ENCODE measurements at places on chromosomes 7 and 10.
A peak's percentile ranks its signal among the peaks of the same experiment; 100 is the strongest.

DNA sequence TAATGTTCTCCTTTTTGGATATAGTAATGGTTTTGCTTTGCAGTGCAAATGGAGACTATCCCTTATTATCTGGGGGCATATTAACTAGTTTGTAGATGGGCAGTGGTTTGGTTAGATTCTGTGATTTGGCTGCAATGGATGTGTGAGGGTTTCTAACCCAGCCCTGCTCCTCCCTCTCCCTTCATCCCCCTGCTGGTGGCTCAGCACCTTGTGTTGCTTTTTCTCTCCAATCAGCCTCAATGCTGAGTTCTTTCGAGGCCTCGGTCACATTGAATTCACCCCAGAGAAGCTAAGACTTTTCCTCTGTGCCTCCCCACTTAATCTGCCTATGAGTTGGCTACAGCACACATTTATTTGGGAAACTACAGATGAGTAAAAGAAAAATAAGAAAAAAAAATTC lies 120.0 kb downstream of the MALRD1 start:
- DNase-seq, result no peak

DNA sequence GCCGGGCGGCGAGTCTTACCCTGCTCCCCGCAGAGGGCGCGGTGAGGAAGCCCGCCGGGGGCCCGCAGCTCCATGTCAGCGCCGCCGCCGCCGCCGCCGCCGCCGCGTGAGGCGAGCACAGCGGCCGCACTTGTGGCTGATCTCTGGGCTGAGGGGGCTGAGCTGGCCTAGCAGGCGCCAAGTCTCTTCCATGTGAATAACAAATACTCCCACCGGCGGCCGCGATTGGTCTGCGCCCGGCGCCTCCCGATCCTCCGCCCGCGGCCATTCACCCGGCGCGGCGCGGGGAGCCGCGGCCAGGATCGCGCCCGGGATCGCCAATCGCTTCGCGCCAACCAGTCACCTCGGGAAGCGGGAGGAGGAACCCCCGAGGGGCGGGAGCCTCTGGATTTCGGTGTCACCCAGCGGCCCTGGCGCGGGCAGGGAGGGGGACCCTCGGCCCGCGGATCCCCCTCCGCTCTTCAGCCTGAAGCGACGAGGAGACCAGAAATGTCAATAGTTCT lies at the start of gene GRM8:
Gene GRM8 (minus strand): TSS at position 164 of the 503 bp plus-strand sequence.
- DNase-seq, result no peak

GRCh38 chr10:91415816-91416215 lies 5.7 kb downstream of the HECTD2 start:
- no peak for DNase-seq

DNA sequence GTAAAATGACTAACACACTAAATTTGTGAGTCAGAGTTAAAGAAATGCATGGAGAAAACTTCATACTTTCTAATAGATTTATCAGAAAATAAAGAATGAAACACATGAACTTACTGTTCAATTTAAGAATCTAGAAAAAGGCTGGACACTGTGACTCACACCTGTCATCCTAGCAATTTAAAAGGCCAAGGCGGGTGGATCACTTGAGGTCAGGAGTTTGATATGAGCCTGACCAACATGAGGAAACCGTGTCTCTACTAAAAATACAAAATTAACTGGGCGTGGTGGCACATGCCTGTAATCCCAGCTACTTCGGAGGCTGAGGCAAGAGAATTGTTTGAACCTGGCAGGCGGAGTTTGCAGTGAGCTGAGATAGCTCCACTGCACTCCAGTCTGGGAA lies 1106.2 kb upstream of the LRRN3 start:
- DNase-seq, result no peak

DNA sequence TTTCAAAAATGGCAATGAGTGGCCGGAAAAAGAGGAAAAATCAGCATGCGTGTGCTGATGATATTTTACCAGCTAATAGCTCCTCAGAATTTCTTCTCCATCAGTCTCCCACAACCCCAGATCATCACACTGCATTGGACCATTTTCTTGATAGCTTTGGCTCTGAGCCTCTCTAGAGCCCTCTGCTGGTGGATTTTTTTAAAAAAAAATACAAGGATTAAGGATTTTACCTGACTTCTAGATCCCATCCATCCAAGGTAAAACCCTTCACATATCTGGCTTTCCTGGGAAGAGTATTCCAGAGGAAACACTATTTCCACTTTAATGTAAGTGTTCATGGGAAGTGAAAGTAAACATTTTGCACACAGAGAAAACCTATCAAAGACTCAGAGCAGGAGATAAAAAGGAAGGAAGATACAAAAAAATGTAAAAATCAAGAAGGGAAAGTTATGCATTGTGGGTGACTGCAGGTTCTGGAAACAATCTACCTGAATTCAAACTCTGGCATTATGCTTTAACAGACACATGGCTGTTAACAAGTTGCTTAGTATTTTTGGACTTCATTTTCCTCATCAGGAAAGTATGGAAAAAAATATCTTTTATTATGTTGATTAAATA lies 380.9 kb downstream of the LRRTM3 start:
- DNase-seq, result no peak

DNA sequence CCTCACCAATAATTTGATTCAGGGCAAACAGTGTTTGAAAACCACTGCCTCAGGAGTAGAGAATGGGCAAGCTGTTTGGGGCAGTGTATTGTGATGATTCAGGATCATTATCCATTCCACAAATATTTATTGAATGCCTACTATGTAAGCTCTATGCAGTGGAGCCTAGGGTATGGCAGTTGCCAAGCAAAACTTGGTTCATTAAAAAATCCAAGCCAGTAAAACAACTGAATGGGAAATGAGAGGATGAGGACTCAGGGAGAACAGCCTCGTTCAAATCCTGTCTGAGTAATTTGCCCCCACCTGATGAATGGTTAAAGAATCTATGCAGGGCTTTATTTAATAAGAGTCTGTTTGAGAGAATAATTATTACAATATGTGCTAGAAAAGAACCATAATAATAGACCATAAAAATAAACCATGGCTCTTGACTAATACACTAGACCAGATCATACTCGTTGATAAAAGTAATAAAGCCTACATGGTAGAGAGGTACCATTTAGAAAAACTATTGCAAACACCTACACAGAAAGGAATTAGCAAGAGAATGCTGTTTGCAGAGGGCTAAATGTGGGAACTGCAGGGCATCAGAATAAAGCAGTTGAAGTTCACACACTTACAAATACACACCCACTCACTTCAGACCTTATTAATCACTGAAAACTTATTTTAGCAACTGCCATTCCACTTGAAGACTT lies 71.7 kb downstream of the CREB5 start:
- DNase-seq, result no peak

- DNase-seq, result no peak
Measured at GRCh38 chr7:156673454-156673853, 32.9 kb downstream of the RNF32 start.

DNA sequence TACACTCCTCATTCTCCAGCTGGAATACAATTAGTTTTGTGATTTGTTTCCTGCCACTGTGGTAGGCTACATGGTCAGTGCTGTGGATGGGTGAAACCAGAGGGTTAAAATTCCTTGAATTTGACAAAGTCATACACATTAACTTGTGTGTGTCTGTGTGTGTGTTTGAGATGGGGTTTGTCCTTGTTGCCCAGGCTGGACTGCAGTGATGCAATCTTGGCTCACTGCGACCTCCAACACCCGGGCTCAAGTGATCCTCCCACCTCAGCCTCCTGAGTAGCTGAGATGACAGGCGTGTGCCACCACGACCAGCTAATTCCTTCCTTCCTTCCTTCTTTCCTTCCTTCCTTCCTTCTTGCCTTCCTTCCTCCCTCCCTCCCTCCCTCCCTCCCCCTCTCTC lies 24.8 kb upstream of the GIMAP8 start:
- DNase-seq, result no peak

DNA sequence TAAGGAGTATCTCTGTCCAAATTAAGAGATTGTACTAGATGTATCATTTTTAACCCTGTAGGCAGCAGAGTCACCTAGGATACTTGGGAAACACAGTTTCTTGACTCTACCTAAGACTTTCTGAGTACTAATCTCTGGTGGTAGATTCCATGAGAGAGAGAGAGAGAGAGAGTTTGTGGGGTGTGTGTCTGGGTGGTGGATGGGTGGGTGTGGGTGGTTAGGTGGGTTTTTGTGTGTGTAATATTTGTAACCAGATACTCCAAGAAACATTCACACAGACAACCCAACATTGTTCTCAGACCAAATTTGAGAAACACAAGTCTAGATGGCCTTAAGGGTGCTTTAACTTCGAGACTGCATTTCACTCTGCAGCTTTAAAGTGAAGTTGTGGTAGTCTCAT lies 215.2 kb downstream of the PRKG1 start:
- DNase-seq, result no peak

DNA sequence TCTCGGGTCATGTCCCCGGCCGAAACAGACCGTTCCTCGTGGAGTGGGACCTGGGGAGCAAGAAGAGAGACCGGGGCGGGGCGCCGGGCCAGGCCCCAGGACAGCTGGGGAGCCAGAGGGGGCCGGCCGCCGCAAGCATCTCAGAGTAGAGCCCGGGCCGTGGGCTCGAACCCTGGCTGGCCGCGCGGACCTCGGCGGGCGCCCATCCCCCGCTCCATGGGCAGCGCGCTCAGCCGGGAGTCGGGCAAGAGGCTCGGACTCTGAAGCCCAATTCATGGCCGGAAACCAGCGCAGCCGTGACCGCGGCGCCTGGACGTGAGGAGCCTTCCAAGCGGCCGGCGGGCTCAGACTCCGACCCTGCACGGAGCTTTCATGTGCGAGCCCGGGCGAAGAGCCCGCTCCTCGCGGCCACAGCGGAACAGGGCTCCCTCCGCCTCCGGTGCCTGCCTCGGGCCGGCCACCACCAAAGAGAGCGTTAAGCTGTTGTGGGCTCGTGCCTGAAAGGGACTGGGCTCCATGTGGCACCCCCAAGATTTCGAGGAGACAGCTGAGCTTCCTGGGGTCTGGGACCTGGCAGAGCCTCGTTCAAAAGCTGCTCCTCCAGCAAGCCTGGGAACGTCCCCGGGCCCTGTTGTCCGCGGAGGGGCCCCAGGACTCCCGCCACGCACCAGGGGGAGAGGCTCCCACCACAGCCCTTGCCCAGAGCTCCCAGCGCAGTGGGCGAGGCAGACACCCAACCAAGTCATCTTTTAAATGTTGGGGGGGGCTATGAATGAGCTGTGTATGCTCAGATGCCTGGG lies 757 bp upstream of the GRID1 start:
- DNase-seq, result no peak

GRCh38 chr7:15561835-15562234 lies at the start of gene AGMO:
AGMO (minus strand) TSS chr7:15562015.
- DNase-seq, result no peak

DNA sequence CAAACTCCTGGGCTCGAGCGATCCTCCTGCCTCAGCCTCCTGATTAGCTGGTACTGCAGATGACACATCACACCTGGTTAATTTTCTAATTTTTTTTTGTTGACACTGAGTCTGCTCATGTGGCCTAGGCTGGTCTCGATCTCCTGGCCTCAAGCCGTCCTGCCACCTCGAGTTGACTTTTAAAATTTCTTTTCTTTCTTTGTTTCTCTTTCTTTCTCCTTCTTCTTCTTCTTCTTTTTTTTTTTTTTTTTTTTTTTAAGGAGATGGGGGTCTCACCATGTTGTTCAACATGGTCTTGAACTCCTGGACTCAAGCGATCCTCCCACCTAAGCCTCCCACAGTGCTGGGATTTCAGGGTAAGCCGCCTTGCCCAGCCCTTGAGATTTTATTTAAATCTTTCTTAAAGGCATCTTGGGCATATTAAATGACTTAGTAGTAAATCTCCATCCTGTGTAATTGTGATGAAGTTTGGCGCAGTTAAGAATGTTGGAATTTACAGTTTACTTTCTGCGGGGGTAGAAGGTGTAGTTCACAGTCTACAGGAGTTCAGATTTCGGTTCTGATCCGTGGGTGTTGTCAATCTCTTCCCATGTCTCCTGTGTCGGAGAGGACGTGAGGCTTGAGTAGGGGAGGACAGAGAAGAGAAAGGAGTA lies 1.0 kb upstream of the ITGA8 start:
- DNase-seq, result no peak

DNA sequence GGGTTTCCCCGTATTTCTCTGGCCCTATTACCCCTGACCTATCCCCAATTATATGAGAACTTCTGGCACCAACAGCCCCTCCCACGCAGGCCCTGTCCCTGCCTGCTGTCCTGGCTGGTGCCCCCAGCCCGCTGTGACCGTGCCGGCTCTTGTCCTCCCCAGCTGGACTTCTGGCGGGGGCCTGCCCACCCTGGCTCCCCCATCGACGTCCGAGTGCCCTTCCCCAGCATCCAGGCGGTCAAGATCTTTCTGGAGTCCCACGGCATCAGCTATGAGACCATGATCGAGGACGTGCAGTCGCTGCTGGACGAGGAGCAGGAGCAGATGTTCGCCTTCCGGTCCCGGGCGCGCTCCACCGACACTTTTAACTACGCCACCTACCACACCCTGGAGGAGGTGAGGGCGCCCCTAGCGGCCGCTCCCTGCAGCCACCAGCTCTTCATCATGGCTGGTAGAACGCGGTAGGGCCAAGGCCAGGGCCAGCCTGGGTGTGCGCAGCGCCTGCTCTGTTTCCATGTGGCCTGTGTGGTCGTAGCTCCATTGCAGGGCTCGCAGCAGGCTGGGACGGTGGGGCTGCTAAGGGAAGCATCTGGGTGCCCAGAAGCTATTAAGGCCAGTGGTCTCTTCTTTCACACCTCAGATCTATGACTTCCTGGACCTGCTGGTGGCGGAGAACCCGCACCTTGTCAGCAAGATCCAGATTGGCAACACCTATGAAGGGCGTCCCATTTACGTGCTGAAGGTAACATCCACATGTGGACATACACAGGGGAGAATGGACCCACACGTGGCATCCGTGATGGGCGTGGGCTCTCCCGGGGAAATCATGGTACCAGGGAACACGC lies 1.4 kb downstream of the CPA1 start:
- DNase-seq, result no peak

- DNase-seq, result no peak
Measured at GRCh38 chr10:121078036-121078435, 226.9 kb downstream of the WDR11 start.

DNA sequence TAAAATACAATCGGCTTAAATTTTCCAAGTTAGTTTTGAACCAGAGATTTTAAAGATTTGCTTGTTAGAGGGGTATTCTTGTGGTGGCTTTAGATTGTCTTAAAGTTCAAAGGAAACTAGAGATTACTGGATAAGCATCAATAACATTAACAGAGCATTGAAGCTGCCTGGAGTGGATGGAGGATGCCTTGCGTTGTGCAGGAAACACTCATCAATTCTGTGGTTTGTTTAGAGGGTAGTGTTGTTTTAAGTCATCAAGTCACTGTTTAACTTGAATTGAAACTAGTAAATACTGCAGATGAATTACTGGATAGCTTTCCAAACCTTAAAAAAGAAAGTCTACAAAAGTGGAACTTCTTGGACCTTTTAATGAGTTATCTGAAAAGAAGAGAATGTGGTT lies 218.6 kb downstream of the CELF2 start:
- peak; percentile 52 for DNase-seq

GRCh38 chr7:139559364-139560105 lies 36.0 kb downstream of the CLEC2L start:
- DNase-seq, result no peak

All from CD4-positive, alpha-beta T cell treated with Interleukin-2 at 100 ng/mL for 4 hours (primary cell).